Gastroesophageal sphincter (tissue), 4 donors: ENCODE measurements at places on chromosomes 7 and 10. TPM values are rescaled to one million over a fixed set of nuclear protein-coding genes. Genes with fewer than 3 reads are reported as not detected.

GRCh38 chr10:10872764-10873163 lies 144.9 kb upstream of the CELF2 start:
- ATAC-seq: no peak

- ATAC-seq: peak; percentile 44
Measured at GRCh38 chr7:27129729-27130539, 623 bp downstream of the HOXA4 start.

DNA sequence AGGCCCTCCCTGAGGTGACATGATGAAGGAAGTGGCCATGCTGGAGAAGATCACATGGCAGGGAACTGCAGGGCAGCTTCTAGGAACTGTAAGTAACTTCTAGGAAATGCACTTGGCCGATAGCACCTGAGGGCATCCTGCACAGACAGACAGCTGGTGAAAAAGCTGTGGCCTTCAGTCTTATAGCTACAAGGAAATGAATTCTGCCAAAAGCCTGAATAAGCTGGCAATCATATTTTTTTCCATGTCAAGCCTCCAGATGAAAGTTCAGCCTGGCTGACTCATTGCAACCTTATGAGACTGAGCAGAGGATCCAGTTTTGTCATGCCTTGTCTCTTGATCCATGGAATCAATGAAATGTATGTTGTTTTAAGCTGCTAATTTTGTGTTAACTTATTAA lies 91.1 kb upstream of the CACNA2D1 start:
- ATAC-seq: no peak

- ATAC-seq: no peak
Measured at GRCh38 chr7:134287916-134288659, 28.6 kb downstream of the SLC35B4 start.

- ATAC-seq: no peak
Measured at GRCh38 chr7:37432281-37432920, 16.3 kb downstream of the ELMO1 start.

- ATAC-seq: no peak
Measured at GRCh38 chr10:110972231-110973134, 53.1 kb downstream of the SHOC2 start.

DNA sequence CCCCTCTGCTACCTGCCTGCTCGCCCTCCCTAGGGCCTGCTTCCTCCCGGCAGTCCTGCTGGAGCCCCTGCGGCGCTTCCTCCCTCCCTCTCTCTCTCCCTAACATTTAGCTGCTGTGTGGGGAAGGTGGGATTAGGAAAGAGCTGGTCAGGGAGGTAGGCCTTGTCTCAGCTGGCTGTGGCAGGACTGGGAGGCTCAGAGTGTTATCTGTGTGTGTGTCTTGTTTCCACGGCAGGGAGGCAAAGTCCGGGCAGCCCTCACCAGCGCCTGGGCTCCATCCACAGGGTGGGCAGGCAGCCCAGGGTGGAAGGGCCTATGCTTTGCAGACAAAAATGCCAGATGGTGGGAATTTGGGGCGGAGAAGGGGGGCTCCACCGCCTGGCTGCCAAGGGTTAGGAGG lies 105.7 kb downstream of the RPS24 start:
- ATAC-seq: no peak

DNA sequence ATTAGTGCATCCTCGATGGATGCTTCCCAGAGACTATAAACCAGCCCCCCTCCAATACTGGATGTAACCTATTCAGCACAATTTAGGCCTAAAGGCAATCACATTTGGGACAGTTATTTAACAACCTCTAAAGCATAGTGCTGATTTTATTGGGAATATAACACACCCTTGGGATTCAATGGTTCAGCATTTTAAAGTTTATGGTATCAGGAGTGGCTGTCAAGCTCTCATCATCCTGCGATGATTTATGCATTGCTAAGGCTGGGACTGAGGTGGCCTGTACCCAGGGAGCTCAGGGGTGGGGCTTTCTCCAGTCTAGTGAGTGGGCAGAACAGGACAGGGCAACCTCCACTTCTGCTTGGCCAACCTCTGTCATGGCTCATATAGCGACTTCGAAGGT lies 464.9 kb downstream of the INHBA start:
- ATAC-seq: no peak

DNA sequence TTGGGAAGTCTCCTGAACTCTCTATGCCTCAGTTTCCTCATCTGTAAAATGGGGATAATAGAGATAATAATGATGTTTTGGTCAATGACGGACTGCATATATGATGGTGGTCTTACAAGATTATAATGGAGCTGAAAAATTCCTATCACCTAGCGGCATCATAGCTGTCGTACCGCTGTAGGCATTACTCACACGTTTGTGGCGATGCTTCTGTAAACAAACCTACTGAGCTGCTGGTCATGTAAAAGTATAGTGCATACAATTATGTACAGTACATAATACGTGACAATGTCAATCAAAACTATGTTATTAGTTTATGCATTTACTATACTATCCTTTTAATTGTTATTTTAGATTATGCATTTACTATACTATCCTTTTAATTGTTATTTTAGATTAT lies 339.1 kb upstream of the NPVF start:
- no peak for ATAC-seq

GRCh38 chr10:119701861-119702260 lies 24.0 kb upstream of the INPP5F start:
- ATAC-seq: no peak

- ATAC-seq: no peak
Measured at GRCh38 chr7:50866343-50867033, 83.8 kb upstream of the GRB10 start.

- no peak for ATAC-seq
Measured at GRCh38 chr7:27099453-27100370, 2.8 kb downstream of the HOXA2 start.

DNA sequence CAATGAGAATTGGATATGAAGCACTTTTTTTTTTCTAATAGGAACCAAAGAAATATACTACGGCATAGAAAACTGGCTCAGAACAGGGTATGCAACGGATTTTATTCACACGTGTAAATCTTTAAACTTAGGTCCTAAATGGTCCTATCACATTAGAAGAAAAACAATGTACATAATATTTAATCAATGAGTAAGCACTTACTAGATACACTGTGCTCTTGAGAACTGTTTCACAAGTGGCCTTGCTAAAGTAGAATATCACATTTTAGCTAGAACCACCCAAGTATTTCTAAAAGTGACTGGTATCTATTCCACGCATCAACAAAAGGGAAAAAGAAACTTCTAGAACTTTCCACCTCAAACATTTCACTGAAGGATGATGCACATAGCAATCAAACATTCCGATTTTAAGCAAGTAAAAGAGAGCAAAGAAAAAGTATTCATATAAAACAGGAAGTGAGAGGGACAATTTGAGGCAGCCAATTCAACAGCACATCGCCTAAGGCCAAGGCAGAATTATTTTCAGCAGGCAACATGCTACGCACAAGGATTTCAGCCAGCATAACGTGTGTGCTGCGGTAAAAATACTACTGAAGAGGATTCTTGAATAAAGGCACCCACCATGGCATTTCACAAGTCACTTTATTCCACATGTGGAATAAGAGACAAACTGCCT lies 55.8 kb downstream of the PARD3 start:
- ATAC-seq: no peak

DNA sequence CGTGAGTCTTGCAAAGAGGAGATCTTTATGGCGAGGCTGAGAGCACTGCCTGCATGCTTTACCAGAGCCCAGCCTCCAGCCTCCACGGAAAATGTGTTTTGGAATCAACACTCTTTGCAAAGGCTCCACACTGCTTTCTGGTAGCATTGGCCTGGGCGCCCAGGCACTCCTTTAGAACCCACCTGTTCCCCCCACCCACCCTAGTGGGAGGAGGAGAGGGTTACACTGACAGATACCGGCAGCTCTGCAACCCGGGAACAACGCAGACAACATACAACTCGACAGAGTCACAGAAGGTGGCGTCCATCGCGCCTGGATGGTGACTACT lies 5.5 kb upstream of the MNX1 start:
- ATAC-seq: no peak

DNA sequence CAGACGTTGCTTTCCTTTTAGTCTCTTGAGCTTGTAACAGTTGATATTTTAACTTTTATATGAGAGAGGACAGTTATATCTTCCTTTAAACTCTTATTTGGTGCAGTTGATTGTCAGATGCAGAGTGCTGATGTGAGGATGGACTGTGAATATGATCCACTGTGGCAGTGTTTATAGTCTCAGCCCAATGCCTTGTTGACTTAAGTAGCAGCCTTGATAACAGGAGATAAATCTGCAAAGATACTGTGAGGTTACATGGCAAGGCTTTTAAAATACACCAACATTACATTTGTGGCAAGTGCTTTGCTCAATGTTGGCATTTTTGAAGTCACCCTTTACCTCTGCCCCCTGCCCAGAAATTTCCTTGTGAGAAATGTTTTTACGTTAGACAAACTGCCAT lies 206.7 kb downstream of the AUTS2 start:
- ATAC-seq: no peak

DNA sequence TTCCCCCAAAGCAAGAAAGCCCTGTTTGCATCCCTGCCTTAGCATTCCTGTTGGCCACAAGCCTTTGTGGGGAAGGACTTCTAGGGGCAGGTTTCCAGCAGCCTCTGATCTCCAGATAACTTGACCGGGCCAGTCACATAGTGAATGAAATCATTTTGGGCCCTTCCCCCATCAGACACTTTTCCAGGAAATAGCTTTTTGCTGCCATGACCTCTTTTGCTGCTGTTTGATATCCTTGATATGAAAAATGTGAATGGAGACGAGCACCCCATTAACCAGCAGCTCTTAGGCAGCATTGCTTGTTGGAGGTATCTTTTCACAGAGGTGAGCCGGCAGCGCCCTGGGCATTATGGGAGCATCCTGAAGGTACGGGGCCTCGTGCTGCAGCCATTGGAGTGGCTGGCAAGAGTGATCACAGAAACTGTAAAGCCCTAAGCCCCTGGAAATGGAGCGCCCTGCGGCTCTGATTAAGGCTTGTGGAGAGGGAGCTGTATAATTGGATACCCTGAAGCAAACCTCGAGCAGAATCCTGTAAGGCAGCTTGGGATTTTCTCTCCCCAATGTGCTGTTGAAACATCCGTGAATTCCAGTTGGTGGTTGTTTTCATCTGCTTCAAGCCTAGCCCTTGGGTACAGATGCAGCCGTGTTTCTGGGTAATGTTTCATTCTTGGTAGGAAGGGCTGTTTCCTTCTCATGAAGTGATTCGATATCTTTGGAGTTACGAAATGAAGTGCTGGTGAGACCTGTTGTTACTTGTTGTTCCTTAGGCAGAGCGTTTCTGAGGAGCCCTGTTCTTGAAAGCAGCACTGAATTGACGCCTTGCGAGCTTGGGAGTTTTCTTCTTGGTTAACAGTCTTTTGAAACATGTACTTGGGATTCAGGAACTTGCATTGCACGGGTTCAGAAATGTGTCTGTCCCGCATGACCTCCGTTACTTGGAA lies 179.0 kb downstream of the PTEN start:
- ATAC-seq: peak; percentile 59

DNA sequence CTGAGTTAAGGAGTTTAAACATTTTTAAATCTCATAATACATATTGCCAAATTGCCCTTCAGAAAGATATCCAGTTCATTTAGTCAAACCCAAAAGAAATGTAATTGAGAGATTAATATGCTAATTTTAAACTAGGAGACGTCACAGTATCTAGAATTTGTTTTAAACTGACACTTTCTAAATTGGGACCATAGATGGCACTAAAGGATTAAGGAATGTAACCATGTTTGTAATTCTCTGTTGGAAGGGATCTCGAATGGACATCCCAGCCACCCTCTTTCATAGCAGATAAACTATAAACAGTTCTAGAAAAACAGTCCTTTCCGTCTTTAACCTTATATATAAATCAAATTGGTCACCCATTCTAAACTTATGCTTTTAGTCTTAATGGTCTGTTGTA lies 30.0 kb upstream of the SAMD9L start:
- ATAC-seq: no peak

GRCh38 chr10:35306852-35307251 lies 29.5 kb upstream of the CCNY start:
- no peak for ATAC-seq

GRCh38 chr10:110209926-110210673 lies 2.7 kb downstream of the MXI1 start:
- peak; percentile 14 for ATAC-seq

- no peak for ATAC-seq
Measured at GRCh38 chr7:2715341-2716231, 27.6 kb downstream of the AMZ1 start.

DNA sequence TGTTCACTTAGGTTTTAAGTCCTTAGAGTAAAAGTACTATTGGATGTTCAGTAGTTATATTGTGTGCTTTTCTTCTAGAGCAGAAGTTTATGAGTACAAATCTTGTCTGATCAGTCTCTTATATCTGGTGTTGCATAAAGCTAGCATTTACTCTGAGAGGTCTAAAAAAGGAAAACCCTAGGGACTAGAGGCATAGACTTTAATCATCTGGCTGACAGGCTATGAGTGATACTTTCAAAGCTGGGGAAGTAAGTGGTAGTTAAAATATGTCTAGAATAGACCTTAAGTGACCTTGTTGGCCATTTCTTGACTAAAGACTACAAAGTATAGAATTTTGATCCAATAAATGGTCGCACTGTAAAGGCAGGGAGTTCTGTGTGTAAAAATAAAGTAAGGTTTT lies 32.9 kb upstream of the PHYHIPL start:
- ATAC-seq: no peak

- no peak for ATAC-seq
Measured at GRCh38 chr10:60298408-60299389, 91.0 kb downstream of the ANK3 start.

DNA sequence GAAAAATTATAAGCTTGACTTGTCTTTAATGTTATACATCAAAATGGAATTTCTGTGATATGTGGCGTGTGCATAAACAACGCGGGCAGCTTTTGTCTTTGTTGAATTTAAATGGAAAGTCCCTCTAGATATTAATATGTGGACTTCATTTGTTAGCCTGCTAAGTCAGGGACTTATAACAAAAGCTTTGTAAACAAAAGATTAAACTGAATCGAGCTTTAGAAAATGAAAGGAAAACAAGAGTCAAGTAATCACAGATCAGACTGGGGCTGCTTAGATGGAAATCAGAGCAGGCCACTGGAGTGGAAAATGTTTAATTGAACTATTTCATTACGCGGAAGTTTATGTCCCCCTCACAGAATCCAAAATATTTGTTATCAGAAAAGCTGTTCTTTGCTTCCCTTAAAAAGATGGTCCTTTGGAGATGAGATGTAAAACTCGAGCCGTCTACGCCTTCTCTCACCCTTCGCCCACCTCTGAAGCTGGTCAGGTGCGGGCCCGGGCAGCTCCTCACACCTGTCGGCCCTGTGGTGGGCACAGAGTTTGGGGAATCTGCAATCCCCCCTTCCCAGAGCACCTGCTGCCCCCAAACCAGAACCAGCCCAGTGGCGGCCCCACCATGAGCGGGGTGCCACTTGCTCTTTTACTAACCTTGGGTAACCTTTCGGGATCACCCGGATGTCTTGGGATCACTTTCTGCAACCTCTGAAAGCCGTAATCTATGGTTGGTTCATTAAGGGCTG lies 116.2 kb downstream of the EBF3 start:
- no peak for ATAC-seq

The C10orf67 gene
- total RNA-seq: not detected

The EPDR1 gene
- 14.3 TPM for total RNA-seq

The PDK4 gene
- 603 TPM for total RNA-seq

The PLXNA4 gene
- total RNA-seq: 4.8 TPM

The BCAP29 gene
- total RNA-seq: 127 TPM

The TCERG1L gene
- not detected for total RNA-seq

The SFRP5 gene
- 34.4 TPM for total RNA-seq

The LRRC18 gene
- total RNA-seq: not detected

The SYCE1 gene
- not detected for total RNA-seq

The TWNK gene
- 8.3 TPM for total RNA-seq

The STRIP2 gene
- total RNA-seq: 1.2 TPM

The HOXA5 gene
- total RNA-seq: 33.5 TPM

The PAPSS2 gene
- 20.1 TPM for total RNA-seq

The SMNDC1 gene
- 12.0 TPM for total RNA-seq

The ATRNL1 gene
- total RNA-seq: 10.6 TPM

The ANKRD7 gene
- 1.5 TPM for total RNA-seq

The TLX1 gene
- total RNA-seq: not detected
